ENCODE measurements at places on chromosomes 16 and 17.

DNA sequence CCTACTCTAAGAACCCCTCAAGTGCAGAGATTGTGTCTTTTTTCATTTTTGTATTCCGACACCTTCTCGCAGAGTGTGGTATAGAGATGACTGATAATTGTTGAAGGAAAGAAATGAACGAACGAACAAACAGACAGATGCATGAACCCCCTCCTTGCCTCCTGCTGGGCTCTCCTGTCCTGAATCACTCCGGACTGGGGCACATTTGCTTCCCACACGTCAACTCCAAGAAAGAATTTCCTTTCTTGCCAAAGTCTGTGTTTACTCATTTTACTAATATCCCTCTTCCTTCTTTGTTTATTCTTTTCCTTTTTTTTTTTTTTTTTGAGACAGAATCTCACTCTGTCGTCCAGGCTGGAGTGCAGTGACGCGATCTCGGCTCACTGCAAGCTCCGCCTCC, 37.5 kb upstream of the BHLHA9 start:
- no peak for DNase-seq

DNA sequence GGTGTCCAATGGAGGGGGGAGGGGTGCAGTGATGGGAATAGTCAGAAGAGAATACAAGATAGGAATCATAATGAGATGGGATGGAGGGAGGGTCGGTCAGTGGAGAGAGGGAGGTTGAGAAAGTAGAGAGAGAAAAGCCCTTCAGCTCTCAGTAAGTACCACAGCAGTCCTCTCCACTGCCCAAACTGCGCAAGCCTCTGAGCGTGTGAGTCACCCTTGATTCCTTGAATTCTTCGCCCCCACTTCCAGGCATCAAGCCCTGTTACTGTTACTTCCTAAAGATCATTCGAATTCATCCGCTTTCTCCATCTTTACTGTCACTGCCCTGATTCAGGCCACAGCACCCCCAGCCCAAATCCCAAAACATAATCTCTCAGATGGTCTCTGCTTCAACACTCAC, 2.5 kb downstream of the GUCY2D start:
- DNase-seq: no peak

- DNase-seq: no peak
Observed at GRCh38 chr16:27242868-27243590, 25.5 kb downstream of the NSMCE1 start.

DNA sequence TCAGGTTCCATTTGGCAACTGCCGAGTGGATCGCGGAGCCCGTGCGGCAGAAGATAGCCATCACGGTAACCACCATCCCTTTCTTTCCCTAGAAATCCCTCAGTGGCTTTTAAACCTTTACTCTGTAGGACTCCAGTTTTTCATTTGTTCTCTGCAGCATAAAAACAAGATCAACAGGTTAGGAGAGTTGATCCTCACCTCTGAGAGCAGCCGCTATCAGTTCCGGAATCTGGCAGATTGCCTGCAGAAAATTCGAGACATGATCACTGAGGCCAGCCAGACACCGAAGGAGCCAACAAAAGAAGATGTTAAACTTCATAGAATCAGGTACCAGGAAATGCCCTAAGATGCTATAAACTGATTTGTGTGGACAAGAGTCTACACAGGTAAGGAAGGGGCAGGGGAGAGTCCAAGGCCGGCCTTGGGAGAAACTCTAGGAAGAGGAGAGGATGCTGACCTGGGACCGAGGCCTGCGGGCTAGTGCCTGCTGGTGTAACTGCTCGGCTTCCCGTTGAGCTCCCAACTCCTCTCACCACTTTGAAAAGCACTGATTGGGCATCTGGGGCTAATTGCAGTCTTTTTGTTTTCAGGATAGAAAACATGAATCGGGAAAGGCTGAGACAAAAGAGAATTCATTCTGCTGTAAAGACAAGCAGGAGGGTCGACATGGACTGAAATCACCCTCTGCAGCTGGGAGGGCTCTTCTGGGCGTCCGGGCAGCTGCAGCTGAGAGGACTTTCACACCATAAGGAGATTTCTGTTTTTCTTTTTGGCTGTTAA, 8.1 kb downstream of the MRPL58 start:
- no peak for DNase-seq

GRCh38 chr17:78184351-78184750, 2.5 kb downstream of the TK1 start:
- no peak for DNase-seq

DNA sequence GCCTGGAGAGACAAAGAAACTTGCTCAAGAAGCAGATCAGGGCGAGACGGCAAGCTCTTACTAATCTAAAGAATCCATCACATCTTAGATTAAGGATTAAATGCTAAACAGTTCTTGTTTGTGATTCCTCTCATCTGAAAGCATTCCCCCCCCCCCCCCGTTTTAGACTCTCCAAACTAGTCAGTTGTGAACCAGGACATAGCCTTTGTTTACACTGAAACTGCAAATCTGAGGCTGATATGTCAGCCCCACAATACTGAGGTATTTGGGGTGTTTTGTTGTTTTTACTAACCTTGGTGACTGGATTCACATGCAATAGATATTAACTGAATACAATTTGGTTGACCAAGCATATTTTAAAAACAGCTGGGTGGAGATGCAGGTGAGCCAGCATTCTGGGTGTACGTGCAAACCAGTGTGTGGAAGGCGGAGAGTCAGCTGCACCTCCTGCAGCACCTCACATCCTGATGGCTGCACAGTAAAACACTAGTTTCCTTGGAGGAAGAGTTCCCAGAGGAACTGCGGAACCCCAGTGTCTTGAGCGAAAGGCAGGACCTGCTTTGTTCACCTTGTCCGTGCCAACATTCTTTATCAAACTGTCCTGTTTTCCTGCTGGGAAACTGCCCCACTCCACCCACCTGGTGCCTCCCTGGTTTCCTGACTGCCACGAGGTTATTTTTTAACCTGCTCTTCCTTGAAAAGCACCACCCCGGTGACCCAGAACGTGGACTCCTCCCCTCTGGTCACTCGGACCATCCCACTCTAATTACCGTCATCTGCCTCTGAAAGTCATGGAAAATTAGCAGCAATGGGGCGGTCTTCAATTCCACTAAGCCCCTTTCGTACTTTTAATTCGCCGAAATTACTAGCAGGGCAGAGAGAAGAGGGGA, 1.2 kb upstream of the YPEL2 start:
- peak; percentile 48 for DNase-seq

- no peak for DNase-seq
Observed at GRCh38 chr16:3797473-3797872, 80.1 kb upstream of the TRAP1 start.

DNA sequence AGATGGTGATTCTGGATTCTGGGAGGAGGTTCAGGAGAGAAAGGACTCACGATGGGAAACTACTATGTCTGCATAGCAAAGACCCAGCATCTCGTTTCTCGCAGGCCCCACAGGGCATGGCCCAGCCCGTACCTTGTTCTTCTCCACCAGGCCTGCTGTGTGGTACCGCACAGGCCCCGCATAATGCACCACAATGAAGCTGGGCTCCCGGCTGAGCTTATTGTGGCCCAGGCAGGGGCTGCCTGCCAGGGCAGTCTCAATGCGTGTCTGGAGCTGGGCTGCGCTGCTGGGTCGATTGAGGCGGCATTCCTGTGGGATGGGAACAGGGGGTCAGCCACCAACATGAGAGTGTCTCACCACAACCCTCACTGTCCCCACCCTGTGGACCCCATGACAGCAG, 20.4 kb downstream of the ZNHIT3 start:
- DNase-seq: no peak

DNA sequence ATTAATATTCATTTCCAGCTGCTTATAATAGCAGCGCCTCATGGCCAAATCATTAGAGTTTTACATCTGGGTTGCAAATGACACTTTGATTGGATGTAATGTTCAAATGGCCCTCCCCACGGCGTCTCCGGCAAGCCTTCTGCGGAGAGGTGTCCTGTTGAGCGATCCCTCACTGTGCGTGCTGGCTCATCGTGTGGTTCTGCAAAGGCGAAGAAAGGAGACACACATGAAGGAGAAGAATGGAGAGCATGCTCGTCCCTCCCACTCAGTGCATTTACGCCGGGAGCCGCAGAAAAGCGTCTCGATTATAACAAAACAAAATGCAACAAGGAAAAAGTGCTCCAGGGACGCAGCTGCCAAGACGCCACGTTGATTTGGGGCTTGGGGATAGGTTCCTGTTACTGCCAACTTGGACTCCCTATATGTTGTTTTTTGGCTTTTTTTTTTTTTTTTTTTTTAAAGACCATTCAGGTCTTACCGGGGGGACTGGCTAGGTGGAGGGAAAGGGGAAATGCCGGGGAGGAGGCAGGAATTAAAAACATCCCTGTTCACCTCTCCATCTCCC, 117.6 kb downstream of the C16orf78 start:
- DNase-seq: no peak

DNA sequence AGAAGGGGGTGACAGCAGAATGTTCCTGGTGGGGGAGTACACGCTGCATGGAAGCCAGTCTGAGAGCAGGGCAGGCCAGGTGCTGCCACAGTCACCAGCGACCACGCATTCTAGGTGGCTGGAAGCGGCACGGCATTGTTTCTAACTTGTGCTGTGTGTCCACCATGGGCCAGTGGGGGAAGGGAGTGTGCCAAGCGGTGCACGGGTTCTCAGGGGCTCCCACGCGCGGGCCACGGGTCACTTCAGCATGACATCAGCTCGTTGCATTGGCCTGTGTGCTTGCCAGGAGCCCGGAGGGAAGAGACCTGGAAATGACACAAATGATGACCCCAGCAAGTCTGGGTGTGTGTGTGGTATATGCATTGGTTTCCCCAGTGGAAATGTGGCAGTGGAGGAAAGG, 164.9 kb upstream of the PLCG2 start:
- no peak for DNase-seq

- no peak for DNase-seq
Observed at GRCh38 chr16:22103441-22103840, 11.1 kb downstream of the VWA3A start.

DNA sequence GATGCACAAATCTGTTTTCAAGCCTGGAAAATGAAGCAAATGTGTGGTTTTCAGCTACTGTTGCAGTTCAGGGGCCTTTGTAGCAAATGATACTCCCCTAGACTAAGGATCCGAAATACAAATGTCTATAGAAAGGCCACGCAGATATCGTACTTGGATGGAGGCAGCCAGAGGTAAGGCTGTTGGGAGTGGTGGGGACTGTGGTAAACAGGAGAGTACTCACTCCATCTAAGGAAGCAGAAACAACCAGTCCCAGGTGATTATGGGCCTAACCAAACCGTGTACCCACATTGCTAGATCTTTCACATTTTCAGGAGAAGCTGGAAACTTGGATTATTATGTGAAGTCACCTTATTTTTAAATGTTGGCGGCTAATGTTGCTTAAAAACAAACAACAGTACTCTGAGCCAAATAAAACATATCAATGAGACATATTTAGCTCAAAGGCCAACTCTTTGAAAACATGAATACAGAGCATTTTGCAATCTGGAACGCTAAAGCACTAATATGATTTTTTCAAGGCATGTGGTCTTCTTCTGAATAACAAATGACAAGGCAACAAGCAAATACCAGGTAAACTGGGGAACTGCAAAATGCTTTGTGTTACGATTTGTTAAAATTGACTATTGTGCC, 110.1 kb downstream of the YPEL2 start:
- DNase-seq: no peak

GRCh38 chr16:69048328-69049120, 56.9 kb upstream of the HAS3 start:
- no peak for DNase-seq

GRCh38 chr17:29091606-29092289, 48.8 kb downstream of the PIPOX start:
- DNase-seq: peak; percentile 76

DNA sequence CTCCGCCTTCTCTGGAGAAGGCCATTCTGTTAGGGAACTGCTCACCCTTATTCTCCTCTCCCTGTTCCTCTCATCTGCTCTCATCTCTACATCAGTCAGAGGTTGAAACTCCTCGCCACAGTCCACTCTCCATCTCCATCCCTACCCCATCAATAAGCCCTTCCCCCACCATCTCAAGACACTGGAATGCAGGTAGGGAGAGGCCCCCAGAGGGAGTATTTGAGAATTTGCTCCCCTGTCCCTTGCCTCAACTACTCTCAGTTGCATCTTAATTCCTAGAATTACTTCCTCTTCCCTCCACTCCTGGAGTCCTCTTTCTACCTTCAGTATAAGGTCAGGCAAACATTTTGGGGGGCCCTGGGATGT, 2.0 kb upstream of the AATF start:
- no peak for DNase-seq

- DNase-seq: no peak
Observed at GRCh38 chr17:63285551-63285950, 160.6 kb downstream of the CYB561 start.

DNA sequence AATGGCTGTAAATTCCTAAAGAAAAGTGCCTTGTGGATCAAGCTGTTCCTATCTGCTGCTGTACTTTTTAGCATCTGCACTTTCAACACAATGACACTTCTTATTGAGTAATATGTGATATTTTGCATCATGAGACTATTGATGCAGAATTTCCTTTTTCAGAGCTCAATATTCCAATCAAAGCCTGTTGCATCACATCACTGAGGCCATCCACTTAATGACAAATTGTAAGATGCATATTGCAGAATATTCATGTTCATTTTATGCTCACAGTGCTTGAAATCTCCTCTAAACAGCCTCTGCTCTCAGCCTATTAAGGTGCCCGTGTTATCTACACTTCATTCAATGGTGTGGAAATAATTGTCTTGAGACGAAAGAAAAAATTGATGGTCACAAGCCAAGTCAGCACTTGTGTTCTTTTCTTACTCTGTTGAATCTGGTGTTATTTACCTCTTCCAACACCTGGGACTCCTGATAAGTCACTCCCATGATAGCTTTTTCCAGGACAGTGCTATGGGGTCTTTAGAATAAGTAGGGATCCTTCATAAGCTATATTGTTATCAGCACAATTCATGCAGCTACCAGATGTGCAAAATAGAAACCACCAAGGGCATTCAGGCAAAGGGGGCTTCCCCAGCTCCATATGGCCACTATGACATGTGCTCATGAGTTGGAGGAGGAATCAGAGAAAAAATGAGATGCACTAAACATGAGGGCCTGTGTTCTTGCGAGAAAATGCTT, 9.3 kb upstream of the SKAP1 start:
- DNase-seq: no peak

DNA sequence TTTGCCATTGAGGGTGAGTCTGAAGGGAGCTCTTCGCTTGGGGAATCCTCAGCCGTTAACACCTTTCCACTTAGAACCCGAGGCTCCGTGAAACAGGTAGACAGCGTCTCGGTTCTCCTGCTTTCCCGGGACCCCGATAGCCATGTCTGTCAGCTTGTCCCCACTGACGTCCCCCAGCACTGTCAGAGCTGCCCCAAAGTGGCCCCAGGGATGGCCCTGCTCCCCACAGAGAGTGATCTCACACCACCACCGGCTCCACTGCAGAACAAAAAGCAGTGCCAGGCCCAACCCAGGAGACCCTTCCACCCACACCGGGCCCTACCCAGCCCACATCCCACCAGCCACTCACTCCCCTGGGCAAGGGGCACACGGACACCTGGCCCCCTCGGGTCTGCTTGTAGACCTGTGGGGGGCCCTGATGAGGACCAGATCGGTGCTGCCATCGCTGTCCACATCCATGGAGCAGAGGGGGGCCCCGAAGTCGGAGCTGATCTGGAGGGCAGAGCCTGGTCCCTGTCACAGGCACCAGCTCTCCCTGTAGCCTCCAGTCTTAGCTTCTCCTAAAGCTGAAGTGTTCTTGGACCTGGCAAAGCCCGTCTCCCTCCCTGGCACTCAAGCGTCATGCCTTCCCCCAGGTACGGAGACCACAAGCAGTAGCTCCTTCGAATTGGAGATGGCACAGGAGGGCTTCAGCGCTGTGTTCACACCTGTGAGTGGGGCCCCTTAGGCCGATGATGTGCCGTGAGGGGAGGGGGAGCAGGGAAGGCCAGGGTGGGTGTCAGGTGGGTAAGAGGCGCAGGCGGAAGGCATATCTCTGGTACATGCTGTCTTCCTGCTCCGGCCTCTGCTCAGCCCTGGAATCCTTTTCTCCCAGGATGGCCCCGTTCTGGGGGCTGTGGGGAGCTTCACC, 6.5 kb downstream of the ITGAX start:
- DNase-seq: no peak

All from NCI-H526 (cell line).